ENCODE measurements at places on chromosomes 3 and 15.

DNA sequence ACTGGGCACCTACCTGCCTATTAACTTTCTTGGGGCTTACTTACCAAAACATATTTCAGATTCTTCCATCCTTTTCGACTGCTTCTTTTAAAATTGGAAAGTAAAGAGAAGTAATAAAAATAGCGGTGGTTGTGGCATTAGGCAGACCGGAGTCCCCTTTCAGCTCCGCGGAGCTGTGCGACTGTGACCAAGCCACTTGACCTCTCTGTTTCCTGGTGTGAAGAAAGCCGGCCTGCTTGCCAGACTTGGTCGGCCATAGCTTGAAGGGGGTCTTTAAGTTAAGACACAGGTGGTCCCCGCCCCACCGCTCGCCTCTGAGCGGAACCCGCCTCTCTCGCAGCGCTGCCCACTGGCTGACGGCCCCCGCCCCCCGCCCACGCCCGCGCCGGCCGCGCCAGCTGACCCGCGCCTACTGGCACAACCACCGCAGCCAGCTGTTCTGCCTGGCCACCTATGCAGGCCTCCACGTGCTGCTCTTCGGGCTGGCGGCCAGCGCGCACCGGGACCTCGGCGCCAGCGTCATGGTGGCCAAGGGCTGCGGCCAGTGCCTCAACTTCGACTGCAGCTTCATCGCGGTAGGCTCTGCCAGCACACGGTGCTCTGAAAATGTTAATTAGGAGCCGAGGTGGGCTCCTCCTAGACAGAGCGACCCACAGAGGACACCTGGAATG is 18.3 kb downstream of the NOX5 start:
- no peak for DNase-seq

DNA sequence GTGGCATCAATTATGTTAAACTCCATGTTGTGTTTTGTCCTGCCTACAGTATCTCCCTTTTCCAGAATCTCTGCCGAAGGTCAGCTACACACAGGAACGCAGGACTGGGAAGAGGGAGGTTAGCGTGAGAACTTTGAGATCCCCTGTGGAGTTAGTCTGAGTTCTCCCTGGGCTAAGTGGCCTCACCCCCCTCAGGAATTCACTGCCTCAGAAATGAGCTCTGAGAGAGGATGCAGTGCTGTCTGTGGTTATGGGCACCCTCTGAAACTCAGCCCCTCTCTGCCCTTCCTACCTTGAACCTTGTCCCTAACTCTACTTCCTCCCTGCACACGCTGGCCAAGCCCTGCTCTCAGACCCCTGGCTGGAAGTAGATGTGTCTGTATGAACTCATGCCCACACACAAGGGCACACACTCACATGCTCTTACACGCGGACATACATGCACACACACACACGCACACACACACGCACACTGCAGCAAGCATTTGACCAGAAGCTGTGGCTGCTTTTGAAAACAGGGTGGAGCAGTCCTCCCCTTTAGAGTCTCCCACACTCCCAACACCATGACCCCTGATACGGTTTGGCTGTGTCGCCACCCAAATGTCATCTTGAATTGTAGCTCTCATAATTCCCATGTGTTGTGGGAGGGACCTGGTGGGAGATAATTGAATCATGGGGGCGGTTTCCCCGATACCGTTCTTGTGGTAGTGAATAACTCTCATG is 5.3 kb upstream of the VIPR1 start:
- DNase-seq, result no peak

DNA sequence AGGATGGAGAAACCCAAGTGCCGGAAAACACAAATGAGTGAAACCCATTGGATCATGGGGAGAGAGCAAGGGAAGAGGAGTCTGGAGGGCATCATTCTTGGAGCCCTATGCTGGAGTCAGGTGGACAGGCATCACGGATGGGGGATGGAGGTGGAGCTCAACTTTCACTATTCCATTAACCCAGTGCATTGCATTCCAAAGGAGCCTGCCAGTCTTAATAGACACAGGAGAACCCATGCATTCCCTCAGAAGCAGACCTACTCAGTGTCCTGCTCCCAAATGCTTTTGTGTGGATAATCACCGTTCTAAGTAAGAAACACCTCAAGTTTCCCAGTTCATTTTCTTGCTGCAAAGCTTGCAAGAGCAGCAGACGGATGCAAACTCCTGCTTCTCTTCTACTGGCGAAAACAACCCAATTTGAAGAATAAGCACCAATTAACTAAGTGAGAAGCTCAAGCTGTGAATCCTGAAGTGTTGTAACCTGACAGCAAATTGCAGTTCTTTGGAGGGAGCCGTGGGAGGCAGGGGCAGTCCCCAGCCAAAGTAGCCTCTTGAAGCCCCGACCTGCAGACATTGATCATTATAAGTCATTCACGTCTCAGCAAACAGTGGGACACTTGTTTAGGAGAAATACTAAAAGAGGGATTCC is 25.3 kb downstream of the SEMA5B start:
- no peak for DNase-seq

GRCh38 chr3:34267088-34267487 is 468.7 kb downstream of the PDCD6IP start:
- DNase-seq, result no peak

- no peak for DNase-seq
Measured at GRCh38 chr15:45242289-45242688, 9.7 kb upstream of the SLC28A2 start.

- DNase-seq, result no peak
Measured at GRCh38 chr3:41216993-41217392, 17.7 kb downstream of the CTNNB1 start.

GRCh38 chr3:4753073-4753691 is 226.1 kb upstream of the BHLHE40 start:
- DNase-seq, result no peak

GRCh38 chr15:73787621-73788020 is 34.5 kb upstream of the INSYN1 start:
- DNase-seq, result no peak

DNA sequence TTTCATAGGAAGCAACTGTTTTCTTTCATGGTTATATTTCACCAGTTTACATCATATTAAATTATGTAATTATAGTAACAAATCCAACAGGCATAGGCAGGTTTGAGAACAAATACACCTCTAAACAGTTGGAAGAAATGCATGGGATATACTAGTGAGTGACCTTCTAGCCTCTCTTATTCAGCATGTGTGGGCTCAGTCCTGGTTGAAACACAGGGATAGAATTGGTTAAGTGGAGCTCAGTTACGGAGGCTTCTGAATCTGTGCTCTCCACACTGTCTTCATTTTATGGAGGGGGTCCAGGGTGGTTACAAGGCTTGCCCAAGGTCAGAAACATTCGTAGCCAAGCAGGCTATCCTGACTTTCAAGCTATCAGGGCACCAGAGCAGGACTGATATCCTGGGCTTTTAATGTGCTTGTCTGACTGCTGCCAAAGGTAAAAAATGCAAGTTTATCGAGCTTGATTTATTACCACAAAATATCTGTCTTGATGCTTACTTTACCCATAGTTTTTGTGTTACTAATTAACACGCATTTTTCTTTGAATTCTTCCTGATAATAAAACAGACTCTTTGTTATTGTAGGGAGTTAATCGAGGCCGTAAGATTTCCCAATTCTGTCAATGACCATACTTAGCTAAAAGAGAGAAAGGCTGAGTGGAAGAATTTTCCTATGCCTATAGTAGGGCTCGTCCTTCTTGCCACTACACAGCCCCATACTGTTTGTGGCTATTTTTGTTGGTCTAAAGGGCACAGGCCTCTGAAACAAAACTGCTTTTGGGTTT is 89.6 kb downstream of the FILIP1L start:
- DNase-seq, result no peak

GRCh38 chr3:100517276-100517675 is 24.9 kb downstream of the TMEM45A start:
- DNase-seq, result no peak

DNA sequence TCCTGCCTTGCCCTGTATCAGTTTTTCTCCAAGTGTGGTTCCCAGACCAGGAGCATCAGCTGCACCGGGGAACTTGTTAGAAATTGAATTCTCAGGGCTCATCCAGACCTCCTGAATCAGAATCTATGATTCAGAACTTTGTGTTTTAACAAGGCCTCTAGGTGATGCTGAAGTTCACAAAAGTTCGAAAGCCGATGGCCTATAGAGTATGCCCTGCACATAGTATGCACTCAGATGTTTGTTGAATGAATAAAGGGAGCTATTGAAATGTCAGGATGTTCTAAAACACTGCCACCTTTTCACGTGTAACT is 664 bp upstream of the LARP6 start:
- DNase-seq, result no peak

- DNase-seq, result no peak
Measured at GRCh38 chr3:129461022-129461421, 21.0 kb downstream of the IFT122 start.

- DNase-seq, result no peak
Measured at GRCh38 chr3:24368605-24369004, 126.0 kb downstream of the THRB start.

- no peak for DNase-seq
Measured at GRCh38 chr15:96323319-96324145, 7.0 kb upstream of the NR2F2 start.

DNA sequence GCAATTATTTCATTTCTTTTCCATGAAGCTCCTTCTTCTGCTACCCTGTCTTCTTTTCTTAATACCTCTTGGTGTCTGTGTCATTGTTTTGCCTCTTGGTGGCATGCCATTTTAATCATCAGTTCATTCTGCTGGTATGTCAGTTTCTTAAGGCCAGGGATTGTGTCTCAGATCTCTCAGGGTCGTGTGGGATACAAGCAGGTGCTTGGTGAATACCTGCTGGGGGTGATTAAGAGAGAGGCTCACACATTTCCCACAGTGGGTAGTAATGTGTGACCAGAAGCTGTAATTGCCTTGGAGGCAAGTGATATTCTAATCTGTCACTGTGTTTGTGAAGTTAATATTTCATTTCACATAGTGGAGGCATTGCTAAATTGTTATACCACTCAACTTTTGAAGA is 361.4 kb upstream of the TRIM42 start:
- no peak for DNase-seq

DNA sequence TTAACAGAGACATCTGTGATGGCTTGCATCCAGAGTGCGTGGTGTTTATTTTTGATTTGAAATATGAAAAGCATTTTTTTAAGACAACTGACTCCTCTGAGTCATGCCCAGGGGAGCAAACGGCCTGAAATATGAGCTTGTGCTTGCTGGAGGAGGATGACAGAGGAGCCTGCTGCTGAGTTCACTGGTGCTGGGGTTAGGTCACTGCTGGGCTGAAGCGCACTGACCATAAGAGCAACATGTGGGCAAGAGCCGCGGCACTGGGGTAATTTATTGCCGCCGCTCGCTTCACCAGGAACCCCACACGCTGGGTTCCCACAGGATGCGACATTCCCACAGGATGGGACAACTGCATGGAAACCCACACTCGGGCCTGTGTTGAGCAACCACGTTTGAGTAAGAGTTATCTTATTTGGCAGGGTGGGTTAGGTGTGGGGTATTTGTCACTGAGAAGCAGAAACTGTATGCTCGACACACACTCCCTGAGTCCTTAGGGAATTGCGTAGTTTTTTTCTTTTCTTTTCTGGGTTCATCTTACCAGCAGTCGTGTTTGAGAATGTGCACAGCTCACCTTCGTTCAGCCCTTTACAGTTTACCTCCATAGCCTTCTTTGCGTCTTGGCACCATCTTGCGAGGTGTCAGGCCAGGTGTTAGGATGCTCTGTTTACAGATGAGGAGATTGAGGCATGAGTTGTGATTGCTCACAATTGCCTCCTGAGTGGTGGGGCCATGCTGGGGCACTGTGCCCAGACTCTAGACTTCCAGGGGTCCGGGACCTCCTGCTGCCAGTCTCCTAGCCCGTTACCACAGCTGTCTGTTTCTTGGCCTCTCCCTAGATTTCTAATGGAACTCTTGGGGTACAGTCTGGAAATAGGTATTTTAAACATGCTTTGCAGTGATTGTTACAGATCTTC is 60.4 kb downstream of the SMAD3 start:
- no peak for DNase-seq

- DNase-seq, result no peak
Measured at GRCh38 chr3:54841471-54841870, 86.4 kb downstream of the LRTM1 start.

GRCh38 chr15:33742800-33743199 is 225.5 kb upstream of the CHRM5 start:
- no peak for DNase-seq

- no peak for DNase-seq
Measured at GRCh38 chr15:71149646-71150557, 34.6 kb downstream of the THSD4 start.

DNA sequence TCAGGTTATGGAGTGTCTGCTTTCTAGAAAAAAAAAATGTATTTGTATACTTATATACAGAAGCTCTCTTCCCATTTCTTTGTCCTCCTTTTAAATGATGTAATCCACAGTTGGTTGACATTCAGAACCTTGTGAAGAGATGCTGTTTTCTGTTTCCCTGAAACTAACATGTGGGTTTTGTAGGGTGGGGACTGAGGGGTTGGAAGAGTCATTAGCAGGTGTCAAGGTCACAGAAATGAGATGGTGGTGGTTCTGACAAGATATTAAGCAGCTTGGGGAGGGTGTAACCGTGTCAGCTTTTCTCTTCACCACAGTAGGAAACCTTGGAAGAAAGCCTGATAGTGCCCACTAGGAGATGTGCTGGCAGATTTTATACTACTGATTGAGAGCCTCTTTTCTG is 2.4 kb downstream of the RASA2 start:
- DNase-seq, result peak; percentile 46

- DNase-seq, result no peak
Measured at GRCh38 chr3:139758654-139759291, 81.0 kb upstream of the NMNAT3 start.

DNA sequence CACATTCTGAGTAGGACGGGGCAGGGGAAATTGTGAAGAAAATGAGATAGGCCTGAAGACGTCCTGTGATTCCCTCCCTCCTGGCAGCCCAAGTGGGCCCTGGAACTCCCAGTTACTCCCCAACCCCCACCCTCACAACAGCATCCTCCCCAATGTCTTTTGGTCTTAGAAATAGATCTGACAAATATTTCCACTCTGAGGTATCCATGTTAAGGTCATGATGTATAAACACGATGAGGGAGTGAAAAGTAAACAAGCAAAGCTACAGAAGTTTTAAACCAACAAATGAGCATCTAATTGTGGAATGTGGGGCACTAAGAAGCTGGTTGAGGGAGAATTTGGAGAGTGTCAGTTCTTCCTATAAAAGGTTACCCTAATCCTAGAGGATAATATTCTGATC is 103.7 kb upstream of the AADACL2 start:
- DNase-seq, result no peak

DNA sequence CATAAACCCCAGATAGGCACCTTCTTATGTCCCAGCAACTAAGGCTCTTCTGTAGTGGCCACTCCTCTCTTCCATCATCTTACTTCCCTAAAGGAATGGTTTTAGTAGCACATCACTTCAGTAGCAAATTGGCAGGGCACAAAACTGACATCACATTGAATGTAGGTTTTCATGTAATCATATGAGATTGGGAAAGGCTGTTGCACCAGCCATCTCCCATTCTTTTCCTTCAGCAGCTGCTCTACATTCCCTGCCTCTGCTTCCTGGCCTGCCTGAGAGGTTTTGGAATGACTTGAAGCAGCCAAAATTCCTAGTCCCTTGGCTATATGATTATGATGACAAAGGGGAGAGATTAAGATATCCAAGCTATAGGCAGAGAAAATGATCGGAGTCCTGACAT is 36.5 kb downstream of the NSUN3 start:
- no peak for DNase-seq
